ENCODE measurements at places on chromosomes 2 and 18. TPM values are rescaled to one million over a fixed set of nuclear protein-coding genes. Genes with fewer than 3 reads are reported as not detected.
A peak's percentile ranks its signal among the peaks of the same experiment; 100 is the strongest.

- no peak for DNase-seq
Observed at GRCh38 chr2:25497918-25498407, 156.2 kb upstream of the DNMT3A start.

DNA sequence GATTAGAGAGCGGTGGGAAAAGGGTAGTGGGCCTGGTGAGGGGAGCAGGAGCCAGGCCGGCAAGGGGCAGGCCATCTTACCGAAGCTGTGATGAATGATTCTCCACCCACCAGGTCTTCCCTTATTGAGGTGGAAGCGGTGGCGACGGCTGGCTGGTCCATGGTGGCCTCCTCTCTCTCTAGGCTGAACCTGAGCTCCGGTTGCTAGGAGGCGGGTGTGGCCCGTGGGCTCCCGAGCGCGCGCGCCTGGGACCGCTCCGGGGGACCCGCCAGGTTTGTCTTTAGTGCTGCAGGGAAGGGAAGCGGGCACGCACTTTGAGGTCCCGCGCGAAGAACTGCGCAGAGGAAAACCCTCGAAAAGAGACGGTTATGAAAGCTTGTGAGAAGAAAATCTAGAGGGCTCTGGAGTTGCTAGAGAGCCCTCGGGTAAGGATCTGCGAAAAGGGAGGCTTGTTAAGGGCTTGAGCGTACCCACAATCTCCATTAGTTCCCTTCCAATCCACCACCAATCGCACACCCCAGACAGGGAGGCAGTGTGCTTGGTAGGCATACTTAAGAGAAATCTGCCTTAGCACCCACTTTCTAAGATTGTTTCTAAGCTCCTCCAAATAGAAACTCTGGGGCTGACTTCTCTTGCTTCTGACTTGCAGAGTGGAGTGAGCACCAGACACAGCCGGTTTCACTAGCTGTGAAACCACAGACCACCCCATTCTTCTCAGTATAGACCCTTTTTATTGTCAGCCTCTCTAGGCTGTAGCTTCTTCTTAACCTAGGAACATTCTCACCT, at the start of gene STPG4:
TSS of gene STPG4 (minus strand) at position 218 of the 786 bp plus-strand sequence. CDS start at position 161, 57 bp downstream.
- DNase-seq, result no peak

GRCh38 chr2:47636176-47636575, 146.8 kb upstream of the MSH6 start:
- DNase-seq, result no peak

DNA sequence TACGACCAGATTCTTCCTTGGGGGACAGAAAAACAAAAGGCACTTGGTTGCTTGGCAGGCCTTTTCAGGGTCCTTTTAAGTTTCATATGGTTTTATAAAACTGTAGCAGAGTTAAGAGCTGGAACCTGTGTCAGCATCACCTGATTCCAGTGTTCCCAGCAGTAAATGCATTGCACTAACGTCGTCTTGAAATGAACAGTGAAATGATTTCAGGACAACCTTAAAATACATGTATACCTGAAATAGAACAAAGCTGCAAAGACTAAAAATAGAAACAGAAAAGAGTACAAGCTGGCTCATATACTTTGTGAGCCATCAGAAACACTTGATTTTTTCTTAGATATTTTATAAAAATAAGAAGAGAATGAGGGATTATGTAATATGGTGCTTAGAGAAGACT, 51.9 kb downstream of the ACSL3 start:
- no peak for DNase-seq

DNA sequence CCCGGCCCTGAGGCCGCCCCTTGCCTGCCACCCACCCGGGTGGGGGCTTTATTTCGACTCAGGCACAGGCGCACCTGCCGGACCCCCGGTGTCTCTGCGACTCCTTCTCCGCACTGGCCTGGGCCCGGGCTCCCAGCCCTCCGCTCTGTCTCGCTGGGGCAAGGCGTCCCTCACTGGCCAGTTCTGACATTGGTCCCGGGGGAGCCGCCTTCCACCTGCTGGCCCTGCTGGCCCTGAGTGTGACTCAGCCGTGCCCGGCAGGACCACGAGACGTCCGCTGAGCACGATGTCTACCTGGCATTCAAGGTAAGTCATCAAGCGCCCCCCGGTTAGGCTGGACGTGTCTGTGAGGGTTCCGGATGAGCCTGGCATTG, 131.5 kb upstream of the CTDP1 start:
- no peak for DNase-seq

- no peak for DNase-seq
Observed at GRCh38 chr18:51862051-51862715, 477.8 kb upstream of the DCC start.

- peak; percentile 78 for DNase-seq
Observed at GRCh38 chr2:176147210-176147799, 4.0 kb upstream of the HOXD4 start.

DNA sequence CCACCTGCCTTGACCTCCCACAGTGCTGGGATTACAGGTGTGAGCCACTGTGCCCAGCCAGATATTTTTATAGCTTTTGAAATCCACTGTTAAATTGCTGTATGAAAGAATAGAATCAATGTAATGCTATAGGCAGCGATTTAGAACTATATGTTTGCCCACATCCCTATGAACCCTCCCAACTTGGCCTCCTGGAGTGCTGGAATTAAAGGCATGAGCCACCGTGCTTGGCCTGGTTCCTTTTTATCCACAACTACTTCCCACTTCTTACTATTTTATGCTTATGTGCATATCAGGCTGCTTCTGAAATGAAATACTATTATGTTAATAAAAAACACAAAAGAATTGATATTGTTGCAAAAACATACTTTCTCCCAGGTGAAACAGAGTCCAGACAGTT, 11.6 kb upstream of the PTPN2 start:
- no peak for DNase-seq

- no peak for DNase-seq
Observed at GRCh38 chr2:54013996-54014395, 43.2 kb upstream of the PSME4 start.

DNA sequence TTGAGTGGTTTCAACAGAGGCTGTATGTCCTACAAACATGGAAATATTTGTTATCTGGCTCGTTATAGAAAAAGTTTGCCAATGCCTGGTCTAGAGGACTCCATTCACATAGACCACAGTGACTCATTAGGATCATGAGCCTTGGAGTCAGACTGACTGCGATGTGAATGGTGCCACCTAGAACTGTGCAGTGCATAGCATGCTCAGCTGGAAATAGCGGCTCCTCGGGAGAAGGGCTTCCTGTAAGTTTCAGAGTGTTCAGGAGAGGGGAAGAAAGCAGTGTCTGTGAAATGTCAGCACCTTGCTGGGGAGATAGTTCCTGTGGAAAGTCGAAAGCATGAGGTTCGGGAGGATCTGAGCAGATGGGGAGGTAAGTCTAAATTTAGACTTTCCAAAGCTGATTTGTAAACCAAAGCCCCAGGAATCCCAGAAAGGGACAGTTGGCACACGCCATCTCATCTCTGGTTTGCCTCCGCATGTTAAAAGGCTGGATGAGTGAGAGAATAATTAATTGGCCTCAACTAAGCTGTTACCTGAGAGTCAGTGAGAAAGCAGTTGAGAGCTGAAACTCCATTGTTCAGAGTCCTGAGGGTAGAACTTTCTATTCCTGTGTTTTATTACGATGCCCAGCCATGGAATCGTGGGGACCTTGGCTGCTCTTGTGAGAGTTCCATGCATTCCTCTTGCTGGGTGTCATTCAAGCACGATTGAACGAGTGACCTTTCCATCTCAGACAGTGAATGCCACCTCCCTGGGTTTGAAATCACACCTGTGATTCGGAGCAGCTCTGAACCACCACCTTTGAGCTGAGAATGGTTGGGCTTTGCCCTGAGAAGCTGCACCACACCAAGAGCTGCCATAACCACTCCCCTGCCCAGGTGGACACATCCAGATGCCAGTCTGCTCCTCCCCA, 99.5 kb downstream of the MAPK4 start:
- no peak for DNase-seq

GRCh38 chr2:17816396-17817245, at the start of gene MSGN1:
TSS of gene MSGN1 (plus strand) at chr2:17816460. CDS start at chr2:17816519, 59 bp downstream.
- no peak for DNase-seq

DNA sequence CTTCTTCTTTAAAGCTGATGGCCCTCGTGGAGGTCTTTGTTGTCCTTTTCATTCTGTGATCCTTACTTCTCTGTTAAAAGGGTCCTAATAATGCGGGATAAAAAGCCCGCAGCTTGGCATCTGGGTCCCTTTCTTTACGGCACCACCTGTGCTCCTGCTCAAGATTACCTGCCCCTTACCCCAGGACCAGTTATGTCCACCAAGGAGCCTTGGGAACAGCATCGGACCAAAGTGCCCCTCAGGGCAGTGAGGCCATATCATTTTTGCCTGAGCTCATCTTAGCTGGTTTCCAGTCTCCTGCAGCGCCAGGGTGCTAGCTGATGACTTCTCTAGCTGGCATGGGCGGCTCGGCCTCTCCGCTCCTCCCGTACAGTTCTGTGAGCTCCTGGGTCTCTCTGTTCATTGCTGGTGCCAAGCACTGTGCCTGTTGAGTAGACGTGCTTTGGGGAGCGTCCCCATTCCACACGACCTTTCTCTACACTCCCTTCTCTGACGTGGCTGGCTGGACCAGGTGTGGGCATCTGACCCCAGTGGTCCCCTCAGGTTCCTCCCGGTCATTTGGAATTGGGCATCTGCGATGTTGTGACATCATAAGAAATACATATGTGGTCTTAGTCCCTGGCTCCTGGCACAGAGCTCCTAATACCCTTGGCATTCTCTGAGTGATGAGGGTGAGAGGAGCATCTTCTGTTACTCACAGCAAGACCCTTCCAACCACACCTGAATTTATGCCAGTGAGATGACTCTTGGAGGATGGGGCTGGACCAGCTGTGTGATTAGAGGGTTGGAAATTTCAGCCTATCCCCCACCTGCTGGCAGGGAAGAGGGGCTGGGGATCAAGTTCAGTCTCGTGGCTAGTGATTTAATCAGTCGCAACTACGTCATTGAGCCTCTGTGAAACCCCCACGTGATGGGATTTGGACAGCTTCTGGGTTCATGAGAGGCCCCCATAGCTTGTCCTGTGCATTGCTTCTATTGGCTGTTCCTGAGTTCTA, 134.2 kb upstream of the HS6ST1 start:
- peak; percentile 53 for DNase-seq

DNA sequence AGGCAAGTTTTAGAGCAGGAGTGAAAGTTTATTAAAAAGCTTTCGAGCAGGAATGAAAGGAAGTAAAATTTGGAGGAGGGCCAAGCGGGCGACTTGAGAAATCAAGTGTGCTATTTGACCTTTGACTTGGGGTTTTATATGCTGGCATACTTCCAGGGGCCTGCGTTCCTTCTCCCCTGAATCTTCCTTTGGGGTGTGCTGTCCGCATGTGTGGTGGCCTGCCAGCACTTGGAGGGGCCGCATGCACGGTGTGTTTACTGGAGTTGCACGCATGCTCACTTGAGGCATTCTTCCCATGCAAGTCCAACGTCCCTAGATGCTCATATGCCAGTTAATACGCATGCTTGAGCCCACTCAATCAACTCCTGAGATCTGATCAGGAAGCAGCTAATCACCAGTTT, 78.3 kb upstream of the MAP4K4 start:
- DNase-seq, result no peak

DNA sequence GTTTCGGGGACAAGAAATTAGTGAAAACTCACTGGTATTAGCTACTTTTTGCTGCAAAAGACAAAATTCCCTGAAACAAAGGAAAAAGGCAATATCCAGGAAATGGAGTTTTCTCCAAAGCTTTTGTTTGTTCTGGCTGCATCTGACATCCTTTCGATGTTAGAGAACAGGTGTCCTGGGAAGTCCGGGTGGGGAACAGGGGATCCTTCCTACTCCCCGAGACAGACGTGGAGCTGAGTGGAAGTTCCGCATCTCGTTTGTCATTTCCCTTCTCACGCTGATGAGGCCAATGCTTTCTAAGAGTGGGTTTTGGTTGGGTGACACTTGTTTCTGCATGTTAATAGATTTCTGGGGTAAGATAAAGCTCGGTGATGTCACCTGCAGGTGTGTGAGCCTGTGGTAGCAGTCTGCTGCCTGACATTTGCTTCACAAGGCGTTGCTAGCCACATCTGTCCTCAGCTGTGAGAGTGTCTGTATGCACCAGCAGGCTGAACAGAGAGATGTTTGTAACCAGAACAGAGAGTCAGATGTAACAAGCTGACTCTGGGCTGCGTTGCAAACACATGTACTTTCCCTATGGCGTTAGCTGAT, 125.9 kb downstream of the ACOXL start:
- DNase-seq, result no peak

GRCh38 chr18:31634331-31634713, 42.6 kb downstream of the TTR start:
- no peak for DNase-seq

DNA sequence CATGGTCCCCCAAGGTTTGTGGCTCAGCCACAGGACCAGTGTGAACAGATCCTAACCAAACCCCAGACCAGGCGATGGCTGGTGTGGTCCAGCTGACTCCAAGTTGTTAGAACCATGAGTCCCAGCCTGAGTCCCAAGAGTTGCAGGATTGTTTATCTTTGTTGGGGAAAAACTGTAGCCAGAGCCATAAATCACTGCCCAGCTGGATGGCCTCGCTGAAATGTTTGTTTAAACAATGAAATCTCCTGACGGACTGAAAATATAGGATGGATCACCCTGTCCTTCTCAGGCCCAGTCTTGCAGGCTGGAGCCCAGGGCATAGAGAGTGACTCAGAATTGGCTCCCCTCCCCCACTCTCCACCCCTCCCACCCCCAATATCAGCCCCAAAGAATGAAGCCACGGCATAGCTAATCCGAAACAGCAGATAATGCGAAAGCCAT, 36.4 kb downstream of the PKDCC start:
- peak; percentile 62 for DNase-seq

GRCh38 chr2:172253190-172254052, 150.7 kb upstream of the DLX2 start:
- peak; percentile 95 for DNase-seq

The CEP192 gene
- total RNA-seq, result 29.8 TPM

The DSC3 gene
- total RNA-seq, result under 0.01 TPM

The PPM1G gene
- total RNA-seq, result 56.6 TPM

The FOXI3 gene
- not detected for total RNA-seq

The ZSWIM2 gene
- not detected for total RNA-seq

The NR4A2 gene
- 0.72 TPM for total RNA-seq

The LYPD6 gene
- 0.59 TPM for total RNA-seq

The C2orf78 gene
- total RNA-seq, result not detected

The SERPINB3 gene
- total RNA-seq, result not detected

The ATP6V1C2 gene
- under 0.01 TPM for total RNA-seq

The FAM161A gene
- 3.2 TPM for total RNA-seq

Measured in osteoblast (primary cell).